ENCODE measurements at places on chromosomes 7 and 10.

DNA sequence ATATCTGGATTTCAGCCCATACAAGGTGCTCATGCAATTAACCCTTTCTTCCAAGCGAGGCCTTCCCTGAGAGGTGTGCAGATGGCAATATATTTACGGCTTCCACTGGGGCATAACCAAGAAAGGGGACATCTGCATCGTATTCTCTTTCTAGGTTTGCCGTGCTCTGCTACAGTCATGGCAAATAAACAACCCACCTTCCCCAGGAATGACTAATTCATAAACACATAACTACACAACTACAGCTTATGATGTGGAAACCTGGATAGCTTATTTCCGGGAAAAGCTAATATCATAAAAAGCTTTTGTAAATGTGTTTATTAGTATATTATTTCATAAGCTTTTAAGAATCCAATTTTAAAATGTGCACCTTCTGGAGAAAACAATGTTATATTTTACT is 120.0 kb downstream of the CAMK1D start:
- no peak for DNase-seq

GRCh38 chr7:55533050-55533728 is 39.1 kb downstream of the VOPP1 start:
- DNase-seq = peak; percentile 36

- no peak for DNase-seq
Observed at GRCh38 chr7:106452031-106452851, 167.5 kb upstream of the NAMPT start.

DNA sequence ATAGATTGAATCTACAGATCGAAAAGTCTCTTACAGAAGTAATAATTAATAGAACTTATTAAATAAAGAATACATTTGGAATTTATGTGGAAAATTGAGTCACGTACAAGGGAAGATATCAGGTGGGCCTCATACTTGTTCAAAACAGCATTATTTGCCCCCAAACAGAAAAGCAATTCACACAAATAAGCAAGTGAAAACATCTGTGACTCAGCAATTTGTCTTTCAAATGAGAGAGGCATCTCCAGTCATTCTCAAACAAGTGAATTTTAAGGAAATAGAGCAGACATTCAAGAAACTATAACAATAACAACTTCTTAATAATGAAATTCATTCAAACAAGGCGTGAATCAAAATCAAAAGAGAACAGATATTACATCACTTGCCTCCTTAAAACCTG is 50.1 kb downstream of the SEMA3A start:
- DNase-seq = no peak

- DNase-seq = no peak
Observed at GRCh38 chr10:7159928-7160327, 250.9 kb downstream of the SFMBT2 start.

DNA sequence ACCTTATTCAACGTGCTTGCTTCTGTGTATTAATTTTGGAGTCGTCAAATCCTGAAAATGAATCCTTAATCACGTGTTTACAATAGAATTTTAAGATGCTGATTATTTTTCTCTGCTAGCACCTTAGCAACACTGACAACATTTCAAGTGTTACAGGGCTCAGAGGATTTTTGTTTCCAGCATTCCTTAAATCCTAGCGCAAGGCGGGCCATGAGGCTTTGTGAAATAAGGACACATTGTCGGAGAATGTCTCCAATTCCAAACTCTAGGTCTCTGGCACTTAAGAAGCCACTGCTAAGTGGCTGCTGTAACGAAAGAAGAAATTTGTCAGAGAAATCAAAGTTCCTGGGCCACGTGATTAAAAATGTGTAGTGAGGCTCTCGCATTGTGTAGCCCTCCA is 390.9 kb upstream of the CELF2 start:
- DNase-seq = no peak

- DNase-seq = no peak
Observed at GRCh38 chr10:33363106-33363505, 28.6 kb upstream of the NRP1 start.

- DNase-seq = no peak
Observed at GRCh38 chr10:452512-453426, 236.7 kb downstream of the DIP2C start.

GRCh38 chr7:78020874-78021249 is 222.3 kb downstream of the PHTF2 start:
- no peak for DNase-seq

DNA sequence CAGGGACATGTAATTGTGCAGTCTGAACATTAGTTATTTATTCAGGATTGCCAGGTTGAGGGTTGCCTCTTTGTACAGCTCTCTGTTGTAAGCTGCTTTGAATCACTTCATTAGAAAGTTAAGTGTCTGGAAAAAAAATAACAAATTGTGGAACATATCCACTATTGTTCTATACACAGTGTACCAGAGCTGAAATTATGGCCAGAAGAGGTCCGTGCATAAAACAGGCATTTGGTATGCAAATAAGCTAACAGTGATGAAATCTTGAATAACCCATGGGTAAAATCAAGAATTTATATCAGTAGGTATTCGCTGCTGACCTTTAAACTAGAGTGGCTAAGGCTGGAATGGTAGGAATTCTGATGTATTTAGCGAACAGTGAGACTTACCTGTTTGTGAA is 152.1 kb downstream of the LHFPL3 start:
- no peak for DNase-seq

DNA sequence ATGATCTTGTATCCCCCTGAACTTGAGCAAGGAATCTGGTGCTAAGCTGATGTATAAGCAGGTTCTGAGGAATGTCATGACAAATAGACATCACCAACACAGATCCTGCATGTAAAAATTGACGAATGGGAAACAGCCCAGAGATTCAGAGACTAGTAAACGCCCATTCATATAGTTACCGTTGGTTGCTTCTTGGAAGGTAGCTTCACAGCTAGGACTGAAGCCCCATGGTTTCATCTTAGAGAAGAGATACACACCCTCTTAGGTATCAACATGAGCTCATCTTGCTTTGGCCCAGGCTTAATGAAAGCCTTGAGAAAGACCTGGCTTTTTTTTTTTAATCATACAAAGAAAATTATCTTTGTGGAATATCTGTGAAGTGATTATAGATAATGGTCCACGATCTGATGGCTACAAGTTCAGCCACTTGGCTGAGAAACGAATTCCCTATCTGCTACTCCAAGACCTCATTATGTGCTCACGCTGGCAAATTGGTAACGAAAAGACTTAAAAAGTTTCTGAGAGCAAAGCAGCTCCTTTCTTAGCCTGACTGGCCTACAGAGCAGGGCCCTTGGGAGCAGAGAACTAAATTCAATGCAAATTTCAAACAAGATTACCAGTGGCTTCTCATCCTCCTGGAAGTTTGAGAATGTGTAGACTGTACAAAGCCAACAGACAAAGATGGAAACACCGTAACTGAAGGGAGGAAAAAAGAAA is 181.1 kb downstream of the NRP1 start:
- no peak for DNase-seq

GRCh38 chr7:40019558-40019957 is 69.5 kb downstream of the CDK13 start:
- DNase-seq = no peak

GRCh38 chr10:132069122-132069848 is 3.5 kb downstream of the JAKMIP3 start:
- DNase-seq = no peak

DNA sequence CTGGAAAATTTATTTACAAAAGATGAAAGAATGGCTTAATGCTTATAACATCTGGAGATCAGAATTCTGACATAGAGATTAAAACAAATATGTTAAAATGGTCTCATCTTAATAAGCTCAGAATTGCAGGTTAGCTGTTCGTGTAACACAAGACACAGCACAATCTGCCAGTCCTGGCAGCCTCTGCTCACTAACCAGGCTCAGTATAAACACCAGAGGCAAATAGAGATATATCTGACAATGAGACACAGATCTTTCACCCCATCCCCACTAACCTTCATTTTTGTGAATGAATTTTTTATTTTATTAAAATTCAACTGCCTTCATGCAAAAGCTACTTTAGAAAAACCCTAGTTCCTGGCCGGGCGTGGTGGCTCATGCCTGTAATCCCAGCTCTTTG is 51.8 kb downstream of the RELN start:
- no peak for DNase-seq

- DNase-seq = no peak
Observed at GRCh38 chr10:85212526-85212925, 884.1 kb downstream of the CCSER2 start.

GRCh38 chr7:55086413-55087201 is 67.8 kb downstream of the EGFR start:
- DNase-seq = no peak

DNA sequence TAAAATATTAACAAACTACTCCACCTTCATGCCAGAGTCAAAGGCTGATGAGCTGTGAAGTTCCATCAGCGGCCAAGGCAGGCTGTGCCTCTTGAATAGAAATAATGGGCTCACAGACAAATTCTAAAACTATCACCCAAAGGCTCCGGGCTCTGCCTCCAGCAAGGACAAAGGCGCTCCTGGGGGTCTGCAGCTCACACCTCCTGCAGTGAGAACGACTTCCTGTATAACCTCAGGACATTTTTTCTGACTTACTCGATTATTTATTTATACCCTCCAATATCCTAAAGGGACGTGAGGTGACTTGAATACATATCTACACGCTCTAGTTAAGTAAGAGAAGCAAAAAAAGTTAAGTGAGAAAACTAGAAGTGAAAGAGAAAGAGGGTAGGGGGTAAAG is 500.7 kb downstream of the CCSER2 start:
- DNase-seq = no peak

- DNase-seq = no peak
Observed at GRCh38 chr10:89469517-89469916, 55.1 kb downstream of the IFIT5 start.

- DNase-seq = no peak
Observed at GRCh38 chr10:121865554-121865953, 62.3 kb downstream of the ATE1 start.

DNA sequence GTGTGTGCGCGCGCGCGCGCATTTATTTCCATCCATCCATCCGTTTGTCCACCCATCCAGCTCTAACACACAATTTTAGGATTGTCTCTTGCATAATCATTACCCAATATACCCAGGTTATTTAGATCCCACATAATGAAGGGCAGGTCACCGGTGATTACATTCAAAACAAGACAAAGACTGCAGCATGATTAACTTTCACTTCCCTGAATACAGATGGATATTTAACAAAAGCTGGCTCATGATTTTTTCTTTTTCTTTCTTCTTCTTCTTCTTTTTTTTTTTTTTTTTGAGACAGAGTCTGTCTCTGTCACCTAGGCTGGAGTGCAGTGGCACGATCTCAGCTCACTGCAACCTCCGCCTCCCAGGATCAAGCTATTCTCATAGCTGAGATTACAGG is 86.2 kb downstream of the SH3PXD2A start:
- no peak for DNase-seq

- DNase-seq = no peak
Observed at GRCh38 chr7:127478024-127478355, 85.5 kb upstream of the ZNF800 start.

DNA sequence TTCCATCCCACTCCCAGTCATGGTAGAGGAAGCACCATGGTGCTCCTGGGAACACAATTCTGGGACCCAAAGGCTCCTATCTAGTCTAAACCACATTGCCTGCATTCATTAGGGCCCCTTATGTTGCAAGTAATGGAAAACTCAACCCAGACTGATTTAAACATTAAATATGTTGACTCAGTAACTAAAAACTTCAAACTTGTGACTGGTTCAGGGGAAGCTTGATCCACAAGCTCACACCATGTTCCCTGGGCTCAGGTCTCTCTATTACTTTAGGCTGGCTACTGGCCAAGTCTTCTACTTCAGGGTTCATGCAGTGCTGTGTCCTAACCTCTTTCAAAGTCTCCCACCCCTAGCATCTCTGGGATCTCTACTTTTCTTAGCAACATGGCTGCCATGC is 13.1 kb downstream of the WNT16 start:
- no peak for DNase-seq

DNA sequence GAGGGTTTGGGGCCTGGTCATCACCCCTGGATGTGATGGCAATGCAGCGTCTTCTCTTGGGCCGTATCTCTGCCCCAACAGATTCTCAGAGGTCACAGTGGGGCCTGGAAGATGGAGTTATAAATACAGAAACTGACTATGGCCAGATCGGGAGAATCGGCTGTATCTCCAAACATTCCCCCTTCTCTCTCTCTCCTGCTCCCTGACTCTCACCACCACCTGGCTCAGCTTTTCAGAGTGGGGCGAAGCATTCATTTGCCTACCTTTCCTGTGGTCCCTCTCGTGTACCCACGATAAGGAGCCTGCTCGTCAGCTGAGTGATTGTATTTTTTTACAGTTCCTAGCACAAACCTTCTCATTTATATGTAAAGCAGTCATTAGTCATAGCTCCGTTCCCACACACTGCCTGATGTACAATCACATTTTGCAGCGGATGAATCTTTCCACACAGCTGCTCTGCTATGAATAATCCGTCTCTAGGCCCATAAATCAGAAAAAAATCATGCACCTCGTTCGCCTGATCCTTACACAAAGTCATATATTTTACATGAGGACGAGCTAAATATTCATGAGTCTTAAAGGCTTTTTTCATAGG is 23.2 kb upstream of the BTRC start:
- no peak for DNase-seq

GRCh38 chr10:95820363-95820762 is 64.4 kb downstream of the ENTPD1 start:
- no peak for DNase-seq

- DNase-seq = no peak
Observed at GRCh38 chr10:53638006-53638405, 865.4 kb upstream of the MBL2 start.

DNA sequence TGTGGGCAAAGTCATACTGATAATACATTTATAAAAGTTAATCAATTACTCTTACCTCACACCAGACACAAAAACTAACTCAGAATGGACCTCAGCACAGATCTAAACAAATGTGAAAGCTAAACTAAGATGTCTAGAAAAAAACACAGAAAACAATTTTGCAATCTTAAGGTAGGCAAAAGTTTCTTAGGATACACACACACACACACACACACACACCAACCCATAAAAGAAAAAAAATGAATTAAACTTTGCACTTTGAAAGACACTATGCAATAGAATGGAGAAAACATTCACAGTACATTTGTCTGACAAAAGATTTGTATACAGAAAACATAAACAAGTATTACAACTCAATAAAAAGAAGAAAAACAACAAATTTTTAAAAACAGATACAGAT is 70.8 kb upstream of the ZNRF2 start:
- DNase-seq = no peak

DNA sequence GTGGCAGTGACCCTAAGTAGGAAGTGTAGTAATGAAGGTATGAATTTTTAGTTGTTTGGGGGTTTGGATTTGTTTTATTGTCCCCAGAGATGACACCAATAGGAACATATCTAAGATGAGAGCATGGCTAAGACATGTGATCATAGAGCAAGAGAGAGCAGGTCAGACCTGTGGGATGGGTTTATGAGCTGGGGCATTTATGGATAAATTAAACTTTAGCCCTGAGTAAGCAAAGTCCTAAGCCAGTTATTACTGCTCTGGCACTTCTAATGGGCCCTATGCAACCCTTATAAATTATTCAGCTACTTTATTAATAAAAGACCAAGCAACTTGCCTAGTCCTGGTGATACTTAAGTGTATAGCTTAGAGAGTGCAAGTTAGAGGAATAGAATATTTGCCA is 85.1 kb downstream of the LRRC4 start:
- DNase-seq = no peak

- DNase-seq = no peak
Observed at GRCh38 chr7:155530601-155531000, 15.8 kb downstream of the CNPY1 start.

Measured in stimulated activated CD8-positive, alpha-beta memory T cell treated with anti-CD3 and anti-CD28 coated beads, Interleukin-7, amount 100 ng/mL, for 1 hour (primary cell).